HEK293T (cell line): ENCODE measurements at places on chromosomes 11 and 22.
A peak's percentile ranks its signal among the peaks of the same experiment; 100 is the strongest.

- DNase-seq: peak; percentile 56
Measured at GRCh38 chr11:32435511-32435941, at the start of gene WT1. WT1 (minus strand) TSS chr11:32435539.

- no peak for DNase-seq
Measured at GRCh38 chr11:19087658-19088057, 27.1 kb upstream of the MRGPRX2 start.

GRCh38 chr11:34823639-34824038 is 92.5 kb downstream of the APIP start:
- DNase-seq: no peak

- no peak for DNase-seq
Measured at GRCh38 chr11:38796281-38796680, 2198.2 kb upstream of the RAG2 start.

DNA sequence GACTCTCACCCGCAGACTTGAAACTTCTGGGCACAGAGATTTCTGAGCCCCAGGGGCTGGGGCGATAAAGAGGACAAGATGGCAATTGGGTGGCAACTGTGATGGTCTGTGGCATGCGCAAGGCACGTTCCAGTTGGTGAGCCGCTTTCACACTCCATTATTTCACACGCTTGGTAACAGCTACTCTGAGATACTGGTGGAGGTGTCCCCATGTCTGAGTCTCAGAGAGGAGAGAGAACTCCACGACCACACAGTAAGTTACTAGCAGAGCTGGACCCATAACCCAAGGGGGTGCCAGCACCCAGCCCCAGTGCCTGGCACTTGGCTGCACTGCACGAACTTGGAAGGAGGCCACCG is 6.0 kb upstream of the KCNJ4 start:
- DNase-seq: no peak

DNA sequence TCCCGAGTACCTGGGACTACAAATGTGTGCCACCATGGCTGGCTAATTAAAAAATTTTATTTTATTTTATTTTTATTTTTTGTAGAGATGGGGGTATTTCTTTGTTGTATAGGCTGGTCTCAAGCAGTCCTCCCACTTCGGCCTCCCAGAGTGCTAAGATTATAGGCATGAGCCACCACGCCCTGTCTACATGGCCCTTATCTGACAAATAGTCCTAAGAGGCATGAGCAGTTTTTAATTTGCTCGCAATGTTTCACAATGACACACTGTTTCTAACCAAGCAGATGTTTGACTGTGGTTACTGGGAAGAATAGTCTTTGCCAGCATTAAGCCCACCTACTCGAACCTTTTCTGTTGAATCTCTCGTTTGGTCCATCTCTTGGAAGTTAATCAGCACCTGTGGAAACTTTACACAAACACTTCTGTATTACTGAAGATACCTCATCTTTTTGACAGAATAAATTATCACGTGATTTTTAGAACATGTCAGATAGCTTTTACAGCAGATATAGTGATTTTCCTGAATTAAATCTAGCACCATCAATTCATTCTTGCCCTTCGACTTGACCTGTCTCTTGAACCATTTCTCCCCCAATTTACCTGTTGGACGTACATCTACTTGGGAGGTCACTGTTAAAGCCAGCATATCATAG is 71.4 kb downstream of the MTMR3 start:
- no peak for DNase-seq

DNA sequence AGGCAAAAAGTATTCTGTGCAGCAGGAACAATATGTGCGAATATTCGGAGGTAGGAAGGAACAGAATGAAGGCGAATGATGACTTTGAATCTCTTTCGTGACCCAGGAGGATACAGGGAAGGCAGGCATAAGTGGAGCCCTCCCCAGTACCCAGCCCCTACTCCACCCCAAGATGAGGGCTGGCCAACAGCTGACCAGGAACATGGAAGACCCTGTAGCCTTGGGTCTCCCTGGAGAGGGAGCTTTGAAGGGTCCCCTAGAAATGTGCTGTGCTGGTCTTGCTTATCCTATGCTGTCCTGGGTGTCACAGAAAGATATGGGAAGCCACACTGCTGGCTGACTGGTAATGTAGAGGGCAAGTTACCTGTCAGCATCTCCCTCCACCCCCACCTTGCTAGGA is 113.7 kb upstream of the NCAM1 start:
- DNase-seq: no peak

DNA sequence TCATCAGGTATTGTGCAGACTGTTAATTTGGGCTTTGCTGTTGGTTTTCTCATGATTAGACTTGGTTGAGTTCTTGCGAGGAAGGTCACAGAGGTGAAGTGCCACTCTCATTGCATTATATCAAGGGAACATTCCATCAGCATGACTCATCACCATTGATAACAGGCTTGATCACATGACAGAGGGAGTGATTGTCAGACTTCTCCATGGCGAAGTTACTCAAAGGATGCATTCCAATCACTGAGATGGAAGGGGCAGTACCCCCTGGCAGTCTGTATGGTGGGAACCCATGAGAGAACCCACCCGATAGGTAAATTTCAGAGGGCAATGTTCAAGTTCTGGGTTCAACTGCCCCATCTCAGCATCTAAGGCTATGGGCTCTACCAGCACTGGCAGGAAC is 19.4 kb upstream of the P2RY2 start:
- DNase-seq: no peak

DNA sequence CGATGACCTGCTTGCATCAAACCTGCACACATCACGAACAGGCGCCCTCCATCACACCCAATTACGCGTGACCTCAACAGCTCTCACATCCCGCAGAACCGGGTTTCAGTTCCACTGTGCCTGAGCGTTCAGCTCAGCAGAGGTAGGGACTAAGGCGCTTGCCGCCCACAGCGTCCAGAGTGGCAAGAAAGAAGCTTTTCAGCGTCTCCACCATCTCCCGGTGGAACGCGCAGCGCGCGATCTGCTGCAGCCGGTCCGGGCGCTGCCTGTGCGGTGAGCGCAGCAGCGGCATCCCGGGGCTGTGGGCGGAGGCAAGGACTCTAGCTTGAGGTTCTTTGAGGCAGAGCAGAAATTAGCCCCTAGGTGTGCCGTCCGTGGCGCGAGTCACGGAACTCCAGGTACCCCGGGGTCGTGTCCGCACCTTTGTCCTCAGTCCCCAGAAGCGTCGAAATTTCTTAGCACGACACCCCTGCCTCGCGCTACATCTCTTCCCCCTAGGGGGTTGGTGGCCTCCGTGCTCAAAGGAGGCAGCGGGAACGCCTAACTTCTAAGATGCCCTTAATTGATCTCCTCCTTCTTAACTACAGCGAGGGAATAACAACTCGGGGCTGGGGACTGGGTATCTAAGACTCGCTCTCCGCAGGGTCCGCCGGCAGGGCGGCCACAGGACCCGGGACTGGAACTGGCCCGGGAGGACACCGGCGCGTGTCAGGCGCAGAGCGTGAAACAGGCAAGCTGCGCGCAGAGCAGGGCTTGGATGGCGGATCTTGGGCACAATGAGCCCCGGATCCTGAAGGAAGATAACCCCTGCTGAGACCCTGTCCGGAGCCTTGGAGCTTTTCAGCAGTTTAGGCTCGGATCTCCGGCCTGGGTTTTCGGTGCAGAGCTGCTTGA is 1.7 kb upstream of the CALCA start:
- DNase-seq: no peak

DNA sequence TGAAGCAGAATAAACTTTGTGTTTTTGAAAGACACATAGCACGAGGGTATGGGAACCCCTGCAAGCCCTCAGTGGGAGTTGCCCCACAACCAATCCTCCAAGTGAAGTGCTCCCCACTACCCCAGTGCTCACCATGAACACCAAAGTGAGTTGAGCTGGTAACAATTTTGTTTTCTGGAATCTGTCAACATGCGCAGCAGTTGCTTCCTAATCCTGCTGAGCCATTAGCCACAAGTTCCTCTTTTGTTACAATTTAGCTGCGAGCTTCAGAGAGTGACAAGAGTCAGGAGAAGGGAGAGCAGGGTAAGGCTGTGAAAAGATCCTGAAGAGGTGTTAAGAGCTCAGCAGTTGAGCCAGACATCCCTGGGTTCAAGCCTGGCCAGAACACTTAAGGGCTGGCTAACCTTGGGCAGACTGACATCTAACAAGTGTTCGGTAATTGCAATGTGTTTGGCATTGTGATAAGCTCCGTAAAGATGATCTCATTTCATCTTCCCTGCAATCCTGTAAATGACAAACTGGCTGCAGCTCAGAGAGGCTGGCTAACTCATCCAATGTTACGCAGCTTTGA is 24.1 kb upstream of the ASPHD2 start:
- DNase-seq: no peak

DNA sequence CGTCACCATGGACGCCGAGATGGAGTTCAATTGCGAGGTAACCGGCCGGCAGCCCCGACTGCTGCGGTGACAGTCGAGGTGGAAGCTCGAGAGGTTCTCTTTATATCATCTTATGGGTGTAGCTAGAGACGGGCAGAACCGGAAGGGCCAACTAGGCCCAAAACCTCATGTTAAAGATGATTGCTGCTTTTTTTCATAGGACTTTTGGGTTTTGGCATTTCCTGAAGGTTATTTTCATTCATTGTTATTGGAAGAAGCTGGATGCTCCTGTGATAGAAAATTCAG is 585 bp downstream of the NF2 start:
- no peak for DNase-seq

DNA sequence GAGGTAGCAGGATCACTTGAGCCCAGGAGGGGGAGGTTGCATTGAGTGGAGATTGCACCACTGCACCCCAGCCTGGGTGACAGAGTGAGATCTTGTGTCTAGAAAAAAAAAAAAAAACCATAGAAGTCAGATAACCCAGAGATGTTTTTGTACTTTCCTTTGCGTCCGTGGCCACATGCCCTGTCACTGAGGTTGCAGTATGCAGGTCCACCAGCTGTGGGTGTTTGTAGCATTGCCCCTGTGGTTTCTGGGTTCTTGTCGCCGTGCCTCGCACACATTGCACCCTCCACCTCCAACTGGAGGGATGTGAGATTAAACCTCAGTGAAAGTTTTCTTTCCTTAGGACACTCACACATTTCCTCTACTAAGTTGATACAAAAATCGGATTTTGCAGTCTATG is 70.3 kb downstream of the TNRC6B start:
- DNase-seq: no peak

- DNase-seq: no peak
Measured at GRCh38 chr11:20102397-20102796, 57.9 kb downstream of the DBX1 start.

DNA sequence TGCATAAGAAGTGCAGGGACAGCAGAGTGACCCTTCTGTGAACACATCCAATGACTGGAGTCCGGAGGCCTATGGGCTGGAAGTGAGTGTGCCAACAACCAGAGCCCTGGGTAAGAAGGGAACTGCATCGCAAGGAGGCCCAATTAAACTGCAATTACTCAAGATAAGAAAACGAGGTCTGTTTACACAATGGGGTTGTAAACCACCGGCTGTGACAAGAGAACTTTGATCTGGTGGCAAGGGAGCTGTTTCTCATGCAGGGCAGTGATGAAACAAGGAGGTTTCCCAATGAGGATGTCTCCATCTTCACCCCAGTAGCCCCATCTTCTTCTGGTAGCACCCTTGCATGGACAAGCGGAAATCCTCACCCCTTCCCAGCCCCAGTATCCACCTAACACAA is 21.5 kb downstream of the ETS1 start:
- DNase-seq: peak; percentile 71

DNA sequence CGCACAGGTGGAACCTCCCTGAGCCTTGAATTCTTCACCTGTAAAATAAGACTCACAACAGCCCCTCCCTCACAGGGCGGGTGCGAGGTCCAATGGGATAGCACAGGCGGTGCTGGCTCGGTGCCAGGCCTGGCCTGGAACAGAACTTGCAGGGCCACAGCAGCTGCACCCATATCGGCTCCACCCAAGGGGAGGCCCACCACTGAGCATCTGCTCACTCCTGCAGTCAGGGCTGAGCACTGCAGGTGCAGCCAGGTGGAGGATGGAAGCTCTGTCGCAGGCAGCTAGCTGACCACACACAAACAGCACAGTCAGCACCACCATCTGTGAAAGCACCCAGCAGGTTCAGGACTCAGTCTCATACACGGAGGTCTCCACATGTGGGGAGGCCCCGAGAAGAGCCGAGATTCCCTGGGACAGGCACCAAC is 19.6 kb downstream of the VPS37C start:
- no peak for DNase-seq

- DNase-seq: no peak
Measured at GRCh38 chr11:737366-737765, 9.9 kb upstream of the TALDO1 start.

DNA sequence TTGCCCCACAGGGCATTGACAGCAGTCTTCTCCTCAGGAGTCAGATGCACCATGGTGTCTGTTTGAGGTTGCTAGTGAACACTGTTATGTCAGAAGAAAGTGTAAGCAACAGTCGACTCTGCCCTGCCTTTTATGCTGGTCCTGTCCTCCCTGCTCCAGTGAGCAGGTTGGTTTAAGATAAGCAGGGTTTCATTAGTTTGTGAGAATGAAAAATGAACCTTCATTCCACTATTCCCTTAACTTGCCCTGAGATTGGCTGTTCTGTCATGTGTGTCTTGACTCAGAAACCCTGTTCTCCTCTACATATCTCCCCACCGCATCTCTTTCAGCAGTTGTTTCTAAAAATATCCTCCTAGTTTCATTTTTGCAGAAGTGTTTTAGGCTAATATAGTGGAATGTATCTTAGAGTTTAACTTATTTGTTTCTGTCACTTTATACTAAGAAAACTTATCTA is at the start of gene HBD:
Gene HBD, minus strand, starts transcription at position 103 of the 454 bp plus-strand sequence. Its CDS starts 50 bp downstream, at position 53.
- no peak for DNase-seq

GRCh38 chr11:119421941-119422808 is 797 bp downstream of the THY1 start:
- no peak for DNase-seq

GRCh38 chr11:17368551-17368950 is 17.0 kb downstream of the NCR3LG1 start:
- DNase-seq: no peak

DNA sequence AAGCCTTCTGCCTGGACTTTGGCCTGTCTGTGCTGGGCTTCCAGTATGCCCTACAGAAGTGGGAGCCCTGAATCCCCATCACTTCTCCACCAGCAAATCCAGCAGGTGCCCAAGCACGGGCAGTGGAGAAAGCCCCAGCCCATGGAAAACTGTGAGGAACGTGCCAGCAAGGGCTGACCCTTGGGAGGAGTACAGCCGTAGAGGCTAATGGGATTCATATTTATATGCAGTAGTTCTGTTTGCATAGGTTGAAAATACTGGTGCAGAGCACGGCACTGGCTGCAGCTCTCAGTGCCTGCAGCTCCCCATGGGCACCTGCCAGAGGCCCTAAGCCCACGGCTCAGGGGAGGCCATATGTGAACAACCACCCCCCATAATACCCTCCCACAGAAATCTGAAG is 10.1 kb downstream of the NAGA start:
- DNase-seq: no peak

- no peak for DNase-seq
Measured at GRCh38 chr22:49179886-49180682, 647.6 kb downstream of the BRD1 start.

- DNase-seq: no peak
Measured at GRCh38 chr11:111557425-111558111, 17.0 kb downstream of the LAYN start.

- DNase-seq: no peak
Measured at GRCh38 chr11:12111549-12112520, 1.4 kb downstream of the MICAL2 start.

DNA sequence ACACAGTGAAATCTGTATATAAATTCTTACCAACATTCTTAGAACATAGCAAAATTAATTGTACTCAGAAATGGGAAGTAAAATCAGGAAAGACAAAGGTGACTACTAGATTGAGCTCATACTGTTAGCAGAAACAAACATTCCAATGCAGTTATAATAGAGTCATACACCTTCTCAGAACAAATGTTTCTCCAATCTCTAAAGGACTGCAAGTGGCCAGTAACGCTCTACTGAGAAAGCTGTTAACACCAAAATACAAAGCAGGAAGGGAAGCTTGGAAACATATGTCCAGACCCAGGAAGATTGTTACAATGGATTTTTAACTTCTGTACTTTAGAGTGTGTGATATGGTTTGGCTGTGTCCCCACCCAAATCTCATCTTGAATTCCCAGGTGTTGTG is 341.5 kb downstream of the LARGE1 start:
- no peak for DNase-seq
